NCI-H2171 treated with DMSO at 0.1 percent for 48 hours (cell line): ENCODE measurements at places on chromosomes 2 and 18.
A peak's percentile ranks its signal among the peaks of the same experiment; 100 is the strongest.

DNA sequence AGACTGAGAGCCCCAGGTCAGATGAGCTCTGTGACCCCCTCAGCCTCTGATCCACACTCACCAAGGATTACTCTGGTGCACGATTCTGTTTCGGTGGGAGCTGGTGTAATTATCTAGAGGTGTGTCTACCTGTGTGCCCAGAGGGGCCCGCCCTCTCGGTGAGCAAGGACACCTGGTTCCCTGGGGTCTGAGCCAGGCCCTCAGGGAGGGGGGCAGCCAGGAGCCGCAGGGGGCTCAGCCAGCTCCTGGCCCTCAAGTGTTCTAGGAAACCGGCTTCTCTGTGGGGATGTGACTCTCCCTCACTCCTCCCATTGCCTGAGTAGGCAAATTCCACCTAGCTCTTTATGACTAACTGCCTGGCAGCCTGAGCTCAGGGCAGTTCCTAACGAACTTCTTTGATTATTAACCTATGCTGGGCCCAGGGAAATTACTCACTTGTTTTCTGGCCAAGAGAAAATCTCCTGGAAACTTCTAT is 17.4 kb downstream of the AGAP1 start:
- DNase-seq: no peak

- no peak for DNase-seq
Observed at GRCh38 chr18:54239601-54240000, 15.1 kb upstream of the MBD2 start.

- DNase-seq: peak; percentile 80
Observed at GRCh38 chr2:175103191-175103590, 64.8 kb downstream of the ATF2 start.

- DNase-seq: no peak
Observed at GRCh38 chr2:159640176-159640575, 23.8 kb upstream of the BAZ2B start.

- no peak for DNase-seq
Observed at GRCh38 chr2:133400411-133400810, 167.9 kb downstream of the NCKAP5 start.

DNA sequence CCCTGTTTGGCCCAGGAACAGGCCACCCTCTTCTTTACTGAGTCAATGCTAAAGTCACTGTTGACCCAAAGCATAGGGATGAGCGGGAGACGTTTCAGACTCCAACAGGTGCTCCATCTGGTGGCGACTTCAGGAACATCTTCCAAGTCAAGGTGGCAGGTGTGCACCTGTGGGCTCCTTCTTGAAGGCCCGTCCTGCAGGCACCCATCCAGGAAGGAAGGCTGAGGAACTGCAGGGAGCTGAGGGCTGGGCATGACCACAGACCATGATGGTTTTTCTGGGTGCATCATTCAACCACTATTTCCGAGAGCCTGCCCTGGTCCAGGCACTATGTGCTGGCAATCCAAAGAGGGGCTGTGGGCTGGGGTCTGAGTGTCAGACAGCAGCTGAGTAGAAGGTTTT is 142.8 kb downstream of the NDUFA10 start:
- DNase-seq: peak; percentile 38

DNA sequence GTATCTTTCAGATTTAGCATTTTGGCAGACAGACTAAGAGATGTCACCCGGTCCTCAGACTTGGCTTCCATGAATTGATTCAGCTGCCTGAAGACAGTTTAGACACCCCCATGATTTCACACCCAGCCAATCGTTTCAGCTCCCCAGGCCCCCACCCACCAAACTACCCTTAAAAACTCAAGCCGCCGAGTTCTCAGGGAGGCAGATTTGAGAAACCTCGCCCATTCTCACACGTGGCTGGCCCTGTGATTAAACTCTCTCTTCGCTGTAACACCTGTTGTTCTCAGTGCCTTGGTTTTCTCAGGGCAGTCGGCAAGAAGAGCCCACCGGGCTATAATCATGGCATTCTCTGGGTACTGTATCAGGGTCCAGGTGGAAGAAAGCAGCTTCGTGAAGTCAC is 35.2 kb downstream of the UXS1 start:
- DNase-seq: no peak

- DNase-seq: no peak
Observed at GRCh38 chr2:197378086-197378485, 56.7 kb downstream of the SF3B1 start.

DNA sequence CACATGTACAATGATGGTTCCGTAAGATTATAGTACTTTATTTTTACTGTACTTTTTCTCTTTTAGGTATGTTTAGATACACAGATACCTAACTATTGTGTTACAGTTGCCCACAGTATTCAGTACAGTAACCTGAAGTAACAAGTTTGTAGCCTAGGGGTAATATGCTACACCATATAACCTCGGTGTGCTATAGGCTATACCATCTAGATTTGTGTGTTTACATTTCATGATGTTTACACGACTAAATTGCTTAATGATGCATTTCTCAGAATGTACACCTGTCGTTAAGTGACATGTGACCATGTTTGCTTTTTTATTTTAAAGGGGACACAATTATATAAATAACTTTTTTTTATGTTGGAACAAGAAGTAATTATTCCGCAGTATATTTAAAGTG is 34.5 kb downstream of the PIK3C3 start:
- DNase-seq: peak; percentile 34

GRCh38 chr2:88053934-88054781 is 1.4 kb downstream of the KRCC1 start:
- DNase-seq: no peak

DNA sequence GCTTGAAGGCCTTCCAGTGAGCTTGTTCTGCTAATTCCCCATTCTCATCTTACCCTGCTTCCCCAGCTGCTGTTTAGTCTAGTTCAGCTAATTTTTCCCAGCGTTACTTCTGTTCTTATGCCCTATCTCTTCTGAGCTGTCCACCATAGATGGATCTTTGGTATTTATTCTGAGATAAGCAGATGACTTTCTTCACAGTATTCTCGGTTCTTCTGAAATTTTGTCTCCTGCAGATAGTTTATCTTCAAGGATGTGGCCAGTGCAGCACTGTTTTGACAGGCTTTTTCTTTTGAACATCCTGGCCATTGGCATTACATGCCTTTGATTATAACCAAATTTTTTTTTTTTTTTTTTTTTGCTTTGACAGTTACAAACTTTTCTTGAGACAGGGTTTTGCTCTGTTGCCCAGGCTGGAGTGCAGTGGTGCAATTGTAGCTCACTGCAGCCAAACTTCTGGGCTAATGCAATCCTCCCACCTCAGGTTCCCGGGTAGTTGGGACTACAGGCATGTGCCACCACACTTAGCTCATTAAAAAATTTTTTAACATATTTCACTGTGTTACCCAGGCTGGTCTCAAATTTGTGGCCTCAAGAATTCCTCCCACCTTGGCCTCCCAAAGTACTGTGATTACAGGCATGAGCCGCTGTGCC is 134.2 kb downstream of the WDSUB1 start:
- peak; percentile 55 for DNase-seq

GRCh38 chr2:66435549-66435875 is 587 bp downstream of the MEIS1 start:
- DNase-seq: no peak

DNA sequence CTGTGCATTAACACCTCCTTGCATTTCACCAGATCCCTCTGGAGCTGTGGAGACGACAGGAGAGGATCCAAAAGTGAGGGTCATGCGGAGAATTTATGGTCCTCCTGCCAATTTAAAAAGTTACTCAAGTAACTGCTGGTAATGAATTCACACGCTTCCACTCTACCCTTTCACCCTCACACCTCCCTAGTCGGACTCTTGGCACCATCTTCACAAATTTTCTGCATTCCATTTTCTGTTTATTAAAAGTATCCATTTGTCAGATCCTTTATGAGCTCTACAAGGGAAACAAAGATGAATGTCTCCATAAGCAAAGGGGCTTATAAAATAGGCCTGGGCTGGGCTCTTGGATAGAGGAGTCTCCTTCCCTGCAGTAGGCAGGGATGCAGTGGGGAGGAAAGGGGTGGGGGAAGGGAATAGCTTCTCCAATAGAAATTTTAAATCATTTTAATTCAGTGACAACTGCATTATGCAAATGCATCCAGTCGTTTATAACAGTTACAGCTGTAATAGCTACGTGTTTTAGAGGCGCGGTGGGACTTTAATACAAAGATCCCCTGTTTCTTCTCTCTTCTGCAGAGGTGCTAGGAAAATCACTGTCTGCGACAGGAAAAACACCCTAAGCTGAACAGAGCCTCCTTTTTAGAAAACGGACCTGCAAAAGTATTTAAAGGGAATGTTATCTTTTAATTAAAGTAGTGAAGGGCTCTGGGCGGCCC is 132.2 kb downstream of the EPHA4 start:
- no peak for DNase-seq

GRCh38 chr2:234991793-234992192 is 40.0 kb downstream of the SH3BP4 start:
- DNase-seq: no peak

GRCh38 chr2:42693013-42693615 is 70.8 kb downstream of the OXER1 start:
- no peak for DNase-seq

- no peak for DNase-seq
Observed at GRCh38 chr2:240604939-240605716, 18.6 kb downstream of the CAPN10 start.

DNA sequence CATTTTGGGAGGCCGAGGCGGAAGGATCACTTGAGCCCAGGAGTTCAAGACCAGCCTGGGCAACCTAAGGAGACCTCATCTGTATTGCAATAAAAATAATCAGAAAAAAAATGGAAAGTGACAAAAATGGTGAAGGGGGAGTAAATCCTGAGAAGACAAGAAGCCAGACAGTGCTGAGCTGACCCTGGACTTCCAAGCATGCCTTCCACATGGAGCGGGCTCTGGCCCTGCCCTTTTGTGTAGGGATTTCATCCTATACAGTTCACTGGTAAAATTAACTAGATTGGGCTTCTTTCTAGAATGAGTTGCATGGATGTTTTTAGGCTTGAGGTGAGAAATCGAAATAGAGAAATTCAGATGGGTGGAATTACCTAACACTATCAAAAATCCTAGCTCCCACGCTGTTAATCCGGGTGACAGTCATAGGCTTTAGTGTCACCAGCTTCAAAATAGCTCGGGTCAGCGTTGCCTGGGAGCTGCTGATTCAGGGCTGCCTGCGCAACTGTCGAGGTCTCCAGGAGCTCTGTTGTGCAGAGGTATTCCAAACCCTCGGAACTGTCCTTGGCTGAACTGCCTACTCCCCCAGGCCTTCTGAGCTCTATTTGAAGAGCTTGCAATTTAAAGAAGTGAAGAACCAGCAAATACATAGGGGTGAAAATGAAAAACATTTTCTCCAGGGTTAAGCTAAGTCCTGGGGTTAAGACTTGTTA is 21.5 kb upstream of the ZNF532 start:
- no peak for DNase-seq

DNA sequence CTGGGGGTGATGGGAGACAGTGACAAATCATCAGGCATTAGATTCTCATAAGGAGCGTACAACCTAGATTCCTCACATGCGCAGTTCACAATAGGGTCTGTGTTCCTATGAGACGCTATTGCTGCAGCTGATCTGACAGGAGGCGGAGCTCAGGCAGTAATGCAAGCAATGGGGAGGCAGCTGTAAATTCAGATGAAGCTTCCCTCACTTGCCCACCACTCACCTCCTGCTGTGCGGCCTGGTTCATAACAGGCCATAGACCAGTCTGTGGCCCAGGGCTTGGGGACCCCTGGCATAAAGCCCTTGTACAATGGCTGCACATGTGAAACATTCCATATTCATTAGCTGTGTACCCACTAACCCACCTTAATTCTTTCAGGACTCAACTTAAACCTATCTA is 18.0 kb downstream of the NMUR1 start:
- DNase-seq: no peak

DNA sequence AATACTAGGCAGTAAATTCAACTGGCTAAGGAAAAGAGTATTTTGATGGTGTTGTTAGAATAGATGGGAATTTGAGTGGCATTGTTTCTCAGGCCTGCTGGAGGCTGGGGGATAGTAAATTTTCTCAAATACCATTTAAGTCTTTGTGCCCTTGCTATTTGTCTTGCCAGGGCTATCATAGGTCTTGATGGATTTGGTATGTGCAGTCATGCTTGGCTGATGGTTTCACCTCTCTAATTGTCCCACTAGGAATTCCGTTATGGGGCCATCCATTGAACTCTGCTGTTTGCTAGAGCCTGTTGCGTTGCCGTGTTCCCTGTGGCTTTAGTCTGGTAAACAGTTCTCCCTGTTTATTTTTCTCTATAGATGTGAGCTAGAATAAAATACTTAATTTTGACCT is 438.1 kb upstream of the FAM98A start:
- no peak for DNase-seq

GRCh38 chr2:232551250-232551638 is 755 bp downstream of the EIF4E2 start:
- DNase-seq: no peak

DNA sequence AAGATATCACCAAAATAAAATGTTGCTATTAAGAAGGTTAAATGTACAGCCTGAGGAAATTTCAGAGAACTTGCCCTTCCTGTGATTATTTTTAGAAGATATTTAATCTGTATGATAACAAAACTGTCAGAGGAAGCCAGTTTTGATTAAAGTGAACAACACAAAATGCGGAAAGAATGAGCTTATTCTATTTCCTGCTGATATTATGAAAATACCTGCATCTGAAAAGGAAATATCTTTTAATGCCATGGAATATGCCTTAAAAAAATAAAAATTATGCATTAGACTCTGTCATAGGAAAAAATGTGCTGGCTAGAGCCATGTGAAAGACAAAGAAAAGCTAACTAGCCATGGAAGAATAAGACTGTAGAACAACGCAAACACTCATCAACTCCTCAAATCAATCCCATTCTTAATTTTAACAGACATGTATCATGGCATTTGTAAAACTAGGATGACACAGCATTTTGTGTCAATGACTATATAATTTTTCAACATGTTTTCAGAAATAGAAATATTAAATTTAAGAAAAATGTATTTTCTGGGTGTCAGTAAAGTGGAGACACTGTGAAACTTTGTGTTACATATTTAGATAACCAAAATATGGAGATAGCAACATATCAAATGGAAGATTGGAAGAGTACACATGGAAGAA is 1768.2 kb downstream of the SUCLG1 start:
- no peak for DNase-seq

DNA sequence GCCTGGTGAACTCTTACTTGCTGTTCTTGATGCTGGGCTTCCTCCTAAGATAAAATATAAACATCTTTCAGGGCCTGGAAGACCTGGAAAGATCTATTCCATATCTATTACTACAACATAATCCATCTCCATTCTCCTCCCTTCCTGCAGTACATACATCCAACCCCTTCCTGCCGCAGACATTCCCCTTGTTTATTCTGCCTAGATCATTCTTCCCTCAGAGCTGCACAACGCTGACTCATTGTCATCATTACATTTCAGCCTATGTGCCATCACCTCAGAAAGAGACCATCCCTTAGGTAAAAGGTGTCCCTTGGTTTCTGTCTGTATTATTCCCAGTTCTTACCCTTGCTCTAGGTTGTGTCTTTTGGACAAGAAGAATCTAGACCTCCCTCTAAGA is 2.5 kb upstream of the CDH7 start:
- no peak for DNase-seq
